Activated T-helper 17 cell treated with anti-CD3 and anti-CD28 coated beads, Interleukin-2, amount 50 U/mL, for 72 hours (primary cell): ENCODE measurements at places on chromosomes 13 and 19. TPM values are rescaled to one million over a fixed set of nuclear protein-coding genes. Genes with fewer than 3 reads are reported as not detected.

GRCh38 chr13:31859571-31859970 is 120.2 kb downstream of the RXFP2 start:
- ATAC-seq: no peak

DNA sequence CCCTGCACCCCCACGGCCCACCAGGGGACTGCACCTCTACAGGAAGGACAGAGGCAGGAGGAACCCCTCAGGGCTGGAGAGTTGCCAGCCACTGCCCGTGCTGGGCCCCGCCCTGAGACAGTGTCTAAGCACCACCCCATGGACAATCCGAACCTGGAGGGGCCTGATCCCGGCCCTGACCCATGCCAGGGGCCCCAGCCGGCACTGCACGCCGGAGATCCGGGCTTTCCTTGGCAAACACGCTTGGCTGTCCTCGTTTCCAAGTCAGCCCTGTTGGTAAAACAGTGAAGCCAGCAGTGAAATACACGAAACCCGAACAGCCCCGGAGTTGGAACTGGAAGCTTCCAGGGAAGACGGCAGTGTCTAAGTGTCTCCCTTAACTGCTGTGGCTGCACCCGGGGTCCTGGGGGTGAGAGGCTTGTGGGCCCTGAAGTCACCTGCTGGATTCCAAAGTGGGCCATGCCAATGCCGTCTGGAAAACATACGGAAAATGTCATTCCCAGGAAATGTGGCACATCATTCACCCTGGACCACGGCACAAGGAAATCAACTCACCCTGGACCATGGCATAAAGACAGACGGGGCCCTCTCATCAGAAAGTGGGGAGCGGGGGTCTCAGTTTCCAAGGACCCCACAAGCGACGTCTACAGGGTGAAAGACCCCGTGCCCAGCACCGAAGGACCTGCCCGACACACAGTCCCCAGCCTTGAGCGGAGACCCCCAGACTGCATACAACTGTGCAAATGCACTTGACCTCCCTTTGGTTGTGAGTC is 30.9 kb downstream of the RASA3 start:
- ATAC-seq: no peak

GRCh38 chr13:94140511-94140910 is 339.0 kb downstream of the DCT start:
- no peak for ATAC-seq

DNA sequence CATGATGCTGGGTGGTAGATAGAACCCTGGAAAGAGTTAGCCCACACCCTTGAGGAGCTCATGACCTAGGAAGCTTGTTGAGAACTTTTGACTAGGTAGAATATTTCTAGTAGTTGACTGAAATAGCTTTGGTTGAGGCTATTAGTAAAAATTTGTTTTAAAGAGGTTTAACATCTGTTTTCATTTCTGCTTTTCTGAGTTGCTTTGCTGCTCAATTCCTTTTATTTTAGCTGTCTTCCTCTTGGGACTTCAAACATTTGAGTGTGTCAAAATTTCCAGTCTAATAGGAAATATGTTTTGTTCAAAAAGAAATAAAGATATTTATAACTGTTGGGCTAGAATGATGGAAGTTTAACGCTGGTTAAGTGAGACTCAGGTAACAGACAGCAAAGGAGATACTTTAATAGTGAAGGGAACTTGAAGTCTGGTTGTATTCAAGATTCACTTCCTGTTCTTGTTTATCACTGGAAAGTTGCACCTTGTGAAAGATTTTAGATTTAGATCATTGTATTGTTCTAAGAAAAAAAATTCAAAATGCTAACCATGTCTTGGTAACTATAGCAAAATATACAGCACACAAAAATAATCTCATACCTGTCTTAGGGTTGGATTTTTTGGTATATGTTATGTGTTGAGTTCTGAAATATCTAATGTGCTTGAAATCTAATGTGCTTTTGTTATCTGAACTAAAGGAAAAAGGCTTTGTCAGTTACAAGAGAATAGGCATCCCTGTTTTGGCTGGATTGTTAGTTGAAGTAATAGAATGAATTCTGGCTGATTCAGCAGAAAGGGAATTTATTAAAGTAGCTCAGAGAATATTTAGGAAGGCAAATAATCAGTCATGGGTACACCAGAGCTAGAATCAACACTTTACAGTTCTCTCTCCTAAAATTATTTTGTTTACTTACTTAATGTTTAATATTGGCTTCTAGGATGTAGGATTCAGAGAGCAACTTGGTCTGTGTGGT is 24.4 kb upstream of the GPR18 start:
- ATAC-seq: no peak

GRCh38 chr19:32673573-32673972 is 1.4 kb downstream of the ANKRD27 start:
- ATAC-seq: no peak

The GFY gene
- total RNA-seq: not detected

DNA sequence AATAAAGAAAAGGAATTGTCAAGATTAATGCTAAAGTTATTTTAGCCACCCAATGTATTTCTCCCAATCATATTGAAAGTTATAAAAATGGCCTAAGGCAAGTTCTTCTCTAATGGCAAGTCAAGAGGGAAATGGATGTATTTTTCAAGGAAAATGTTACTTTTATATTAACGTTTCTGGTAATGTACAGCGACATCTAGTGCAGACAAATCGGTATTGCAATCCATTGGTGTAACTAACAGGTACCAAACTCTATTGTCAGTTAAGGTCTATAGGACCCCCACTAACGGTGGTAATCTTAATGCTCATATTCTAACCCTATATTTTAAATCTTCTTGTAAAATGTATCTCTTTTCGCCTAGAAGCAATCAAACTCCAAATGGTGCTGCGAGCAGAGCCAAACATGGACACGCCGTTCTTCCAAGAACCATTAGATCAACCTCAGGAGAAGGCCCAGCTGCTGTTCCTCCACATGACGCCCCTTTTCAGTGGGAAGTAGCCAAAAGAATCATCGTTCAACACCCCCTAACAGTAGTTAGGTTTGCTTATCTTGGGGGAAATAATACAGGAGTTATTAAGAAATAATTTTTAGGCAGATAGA is 98.5 kb upstream of the PABPC3 start:
- ATAC-seq: no peak

The TMC4 gene
- 1.0 TPM for total RNA-seq

The MTUS2 gene
- not detected for total RNA-seq

DNA sequence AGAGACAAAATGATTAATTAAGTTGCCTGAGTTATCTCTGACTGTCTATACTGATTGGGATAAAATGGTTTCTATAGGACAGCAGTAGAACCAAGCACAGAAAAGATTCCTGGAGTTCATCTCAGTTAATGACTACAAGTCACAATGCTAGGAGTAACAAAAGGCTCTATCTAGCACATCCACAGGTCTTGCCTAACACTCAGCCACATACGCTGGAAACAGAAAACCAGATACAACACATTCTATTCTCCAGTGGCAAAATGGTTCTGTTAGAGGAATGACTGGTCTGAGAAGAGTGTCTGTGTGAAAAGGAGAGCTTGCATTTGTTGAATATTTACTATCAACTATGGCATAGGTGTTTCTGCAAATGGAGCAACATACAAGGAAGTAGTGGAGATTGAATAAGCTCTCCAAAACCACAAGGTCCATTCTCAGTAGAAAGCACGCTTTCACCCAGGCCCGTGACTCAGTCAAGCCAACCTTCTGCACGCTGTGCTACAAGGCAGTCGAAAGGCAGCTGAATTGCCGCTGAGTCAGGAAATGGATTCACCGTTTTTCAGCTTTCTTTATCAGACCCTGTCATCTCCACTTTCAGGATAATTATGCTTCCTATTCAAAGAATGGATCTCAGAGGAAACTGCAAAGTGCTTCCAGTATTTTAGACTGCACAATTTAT is 761.5 kb downstream of the EFNB2 start:
- no peak for ATAC-seq

- no peak for ATAC-seq
Measured at GRCh38 chr13:39167018-39167417, 128.8 kb downstream of the NHLRC3 start.

DNA sequence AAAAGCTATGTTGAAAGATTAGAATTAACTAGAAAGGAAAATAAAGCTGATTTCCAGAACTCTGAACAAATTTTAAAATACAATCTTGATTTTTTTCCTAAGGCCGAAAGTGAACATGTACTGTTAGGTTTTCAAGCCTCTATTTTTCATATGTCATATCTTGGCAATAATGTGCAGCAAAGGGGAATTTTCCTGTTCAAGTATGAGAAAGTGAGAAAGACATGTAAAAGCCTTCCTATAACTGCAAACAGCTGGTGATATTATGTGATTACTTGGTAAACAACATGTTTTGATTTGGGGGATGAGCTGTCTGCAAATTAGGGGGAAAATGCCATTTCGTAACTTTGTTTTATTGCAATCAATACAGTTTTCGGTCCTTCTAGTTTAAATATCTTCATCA is 4.0 kb upstream of the KLF12 start:
- ATAC-seq: no peak

GRCh38 chr13:27022571-27023311 is 148.9 kb downstream of the USP12 start:
- ATAC-seq: peak; percentile 92
